ENCODE measurements at places on chromosomes 2 and 18. TPM values are rescaled to one million over a fixed set of nuclear protein-coding genes. Genes with fewer than 3 reads are reported as not detected.

Gene VAMP8
- 43.6 TPM for total RNA-seq

DNA sequence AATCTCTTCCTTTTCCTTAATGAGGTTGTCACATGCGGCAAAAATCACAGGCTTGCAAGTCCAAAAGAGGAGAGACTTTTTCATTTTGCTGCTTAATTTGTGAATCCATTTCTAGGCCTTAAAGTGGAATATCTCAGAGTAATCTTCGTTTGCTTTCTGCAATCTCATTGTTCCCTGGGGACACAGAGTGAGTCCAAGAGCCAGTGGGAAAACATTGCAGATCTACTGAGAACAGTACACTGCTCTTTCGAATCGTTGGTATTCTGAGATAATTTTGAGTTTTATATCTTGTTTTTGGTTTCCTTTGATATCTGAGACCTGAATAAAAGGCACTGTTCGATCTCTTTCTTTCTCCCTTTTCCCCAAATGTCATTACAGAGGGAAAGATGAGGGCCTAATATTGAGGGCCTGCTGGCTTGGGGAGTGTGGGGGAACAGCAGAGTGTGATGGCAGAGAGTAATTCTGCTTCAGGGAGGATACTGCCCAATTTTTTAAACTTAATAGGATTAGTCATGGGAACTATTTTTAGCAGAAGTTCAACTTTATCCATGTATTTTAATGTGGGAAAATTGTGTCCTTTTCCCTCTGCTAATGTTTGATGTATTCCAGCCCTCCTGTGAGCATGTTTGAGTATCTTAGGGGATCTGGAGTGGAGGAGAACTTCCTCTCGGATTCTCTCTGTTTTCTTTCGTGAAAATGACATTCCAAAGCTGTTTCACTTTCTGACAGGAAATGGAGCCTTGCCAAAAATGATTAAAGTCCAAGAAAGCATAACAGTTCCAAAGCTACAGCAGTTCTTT, 418.2 kb upstream of the ZEB2 start:
- DNase-seq: no peak

- no peak for DNase-seq
These were observed 857.4 kb upstream of the CDH2 start for GRCh38 chr18:29034113-29034856.

GRCh38 chr2:142834021-142834420, 43.4 kb upstream of the KYNU start:
- DNase-seq: no peak

DNA sequence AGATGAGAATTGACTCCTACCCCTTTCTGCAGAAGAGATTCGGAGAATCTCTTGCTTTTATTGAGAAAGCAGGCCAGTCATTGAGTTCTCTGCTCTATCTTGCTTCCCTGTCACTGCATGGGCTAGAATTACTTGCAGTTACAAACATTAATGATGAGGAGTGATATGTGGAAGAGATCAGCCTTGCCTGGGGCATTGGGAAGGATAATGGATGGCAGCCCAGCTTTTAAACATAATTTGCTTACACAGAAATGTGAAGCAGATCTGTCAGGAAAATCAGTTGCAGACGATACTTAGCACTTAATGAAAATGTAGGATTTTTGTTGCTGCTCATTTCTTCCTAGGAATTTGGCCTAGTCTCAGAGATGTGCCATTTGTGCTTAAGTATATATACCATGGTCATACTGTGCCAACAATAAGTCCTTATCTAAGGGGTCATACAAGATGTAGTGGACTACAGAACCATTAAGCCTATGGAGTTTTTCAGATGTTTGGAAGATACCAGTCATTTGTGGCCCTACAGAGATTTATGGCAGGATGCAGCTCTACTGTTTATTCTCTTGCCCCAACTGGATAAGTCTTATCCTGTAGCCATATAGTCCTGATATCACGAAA, 92.7 kb downstream of the XRCC5 start:
- no peak for DNase-seq

Measured in omental fat pad (tissue), 4 donors.